NCI-H1105 treated with DMSO at 0.1 percent for 48 hours (cell line): ENCODE measurements at places on chromosomes 6 and 20.

- peak; percentile 7 for DNase-seq
Observed at GRCh38 chr6:67252663-67253062, 1382.4 kb upstream of the ADGRB3 start.

- DNase-seq: no peak
Observed at GRCh38 chr6:126188279-126188909, 151.5 kb upstream of the CENPW start.

DNA sequence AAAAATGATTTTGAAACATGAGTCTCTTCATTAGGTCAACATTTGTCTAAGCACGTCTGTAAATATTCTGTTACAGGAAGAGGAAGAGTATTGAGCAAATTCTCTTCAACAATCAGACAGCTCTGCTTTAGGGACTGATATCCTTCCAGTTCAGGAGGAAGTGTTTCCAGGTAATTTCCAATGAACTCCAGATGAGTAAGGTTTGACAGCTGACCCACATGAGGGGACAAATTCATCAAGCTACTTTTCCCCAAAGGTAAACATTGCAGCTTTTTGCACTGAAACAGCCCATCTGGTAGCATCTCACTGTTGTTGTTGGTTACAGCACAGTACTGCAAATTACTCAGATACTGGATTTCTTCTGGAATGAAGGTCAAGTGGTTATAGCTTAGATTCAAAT lies 18.1 kb downstream of the ENPP1 start:
- no peak for DNase-seq

DNA sequence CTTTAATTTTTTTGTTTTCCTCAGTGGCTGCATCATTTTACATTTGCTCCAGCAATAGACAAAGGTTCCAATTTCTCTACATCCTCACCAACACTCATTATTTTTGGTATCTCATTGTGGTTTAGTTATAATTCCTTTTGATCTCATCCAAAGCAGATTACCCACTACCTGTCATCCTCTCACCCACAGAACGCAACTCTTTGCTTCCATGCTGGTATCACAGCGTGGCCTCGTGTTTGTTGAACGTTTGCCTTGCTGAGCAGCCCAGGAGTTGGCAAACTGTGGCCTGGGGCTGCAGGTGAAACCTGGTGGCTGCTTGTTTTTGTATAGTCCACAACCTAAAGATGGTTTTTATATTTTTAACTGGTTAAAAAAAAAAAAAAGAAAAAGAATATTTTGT lies 181.9 kb downstream of the BCAS1 start:
- no peak for DNase-seq

GRCh38 chr6:163370464-163371117 lies 43.9 kb upstream of the QKI start:
- DNase-seq: no peak

DNA sequence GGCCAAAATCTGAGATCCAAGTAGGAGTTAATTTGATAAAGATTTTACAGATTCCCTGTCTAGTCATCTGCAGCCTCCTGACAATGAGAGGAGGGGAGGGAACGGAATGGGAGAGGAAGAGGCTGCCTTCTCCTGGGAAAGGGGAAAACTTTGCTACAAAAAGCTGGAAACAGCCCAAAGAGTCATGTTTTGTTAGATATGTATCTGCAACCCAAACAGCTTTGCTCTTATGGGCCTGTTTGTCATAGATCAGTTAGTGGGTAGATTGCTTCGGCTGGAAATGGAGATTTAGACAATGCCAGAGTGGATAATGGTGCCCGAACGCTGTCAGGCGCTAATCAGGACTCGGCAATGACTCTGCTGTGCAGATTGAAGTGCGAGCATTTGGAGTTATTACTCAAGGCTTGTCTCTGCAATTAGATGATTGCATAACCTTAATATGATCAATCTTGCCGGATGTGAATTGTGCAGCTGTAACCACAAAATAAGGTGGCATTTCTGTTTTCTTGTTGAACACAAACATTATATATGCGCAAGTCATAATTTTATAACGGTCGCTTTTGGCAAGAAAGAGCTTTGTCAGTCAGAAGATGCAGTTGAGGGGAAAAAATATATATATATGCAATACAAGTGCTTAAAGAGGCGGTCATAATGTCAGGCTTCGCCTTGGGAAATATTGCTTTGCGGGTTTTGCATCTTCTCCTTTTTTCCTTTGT lies 92.4 kb upstream of the MAFB start:
- no peak for DNase-seq

GRCh38 chr20:11912013-11912658 lies 5.6 kb upstream of the BTBD3 start:
- peak; percentile 13 for DNase-seq

GRCh38 chr6:151155095-151155494 lies 84.7 kb upstream of the AKAP12 start:
- no peak for DNase-seq

- no peak for DNase-seq
Observed at GRCh38 chr6:121247386-121247785, 86.9 kb downstream of the TBC1D32 start.

DNA sequence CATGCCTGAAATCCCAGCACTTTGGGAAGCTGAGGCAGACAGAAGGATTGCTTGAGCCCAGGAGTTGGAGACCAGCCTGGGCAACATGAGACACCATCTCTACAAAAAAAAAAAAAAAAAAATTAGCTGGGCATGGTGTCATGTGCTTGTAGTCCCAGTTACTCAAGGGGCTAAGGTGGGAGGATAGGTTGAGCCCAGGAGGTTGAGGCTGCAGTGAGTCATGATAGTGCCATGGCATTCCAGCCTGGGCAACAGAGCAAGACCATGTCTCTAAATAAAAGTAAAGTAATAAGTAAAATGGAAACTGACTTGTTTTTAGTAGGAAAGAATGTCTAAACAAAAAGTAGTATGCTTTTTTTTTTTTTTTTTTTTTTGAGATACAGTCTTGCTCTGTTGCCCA lies 240.7 kb downstream of the ARID1B start:
- no peak for DNase-seq

- no peak for DNase-seq
Observed at GRCh38 chr20:57713505-57713903, 3.7 kb upstream of the PMEPA1 start.

DNA sequence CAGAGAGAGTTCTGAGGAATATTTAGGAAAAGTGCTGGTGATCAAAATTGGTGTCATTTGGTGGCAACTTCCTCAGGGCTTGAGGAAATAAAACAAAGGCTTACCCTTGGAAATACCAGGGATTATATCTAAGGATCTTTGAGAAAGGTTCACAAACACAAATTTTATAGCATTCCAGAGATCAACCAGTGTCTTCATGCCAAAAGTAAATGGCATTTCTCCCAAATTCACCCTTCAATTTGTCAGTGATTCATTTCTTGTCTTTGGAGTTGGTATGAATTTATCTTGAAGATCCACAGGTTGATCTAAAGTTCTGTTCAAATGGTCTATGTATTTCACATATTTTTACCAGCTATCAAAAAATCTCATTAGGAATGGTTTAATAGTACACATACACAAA lies 181.5 kb downstream of the FUT9 start:
- DNase-seq: no peak

DNA sequence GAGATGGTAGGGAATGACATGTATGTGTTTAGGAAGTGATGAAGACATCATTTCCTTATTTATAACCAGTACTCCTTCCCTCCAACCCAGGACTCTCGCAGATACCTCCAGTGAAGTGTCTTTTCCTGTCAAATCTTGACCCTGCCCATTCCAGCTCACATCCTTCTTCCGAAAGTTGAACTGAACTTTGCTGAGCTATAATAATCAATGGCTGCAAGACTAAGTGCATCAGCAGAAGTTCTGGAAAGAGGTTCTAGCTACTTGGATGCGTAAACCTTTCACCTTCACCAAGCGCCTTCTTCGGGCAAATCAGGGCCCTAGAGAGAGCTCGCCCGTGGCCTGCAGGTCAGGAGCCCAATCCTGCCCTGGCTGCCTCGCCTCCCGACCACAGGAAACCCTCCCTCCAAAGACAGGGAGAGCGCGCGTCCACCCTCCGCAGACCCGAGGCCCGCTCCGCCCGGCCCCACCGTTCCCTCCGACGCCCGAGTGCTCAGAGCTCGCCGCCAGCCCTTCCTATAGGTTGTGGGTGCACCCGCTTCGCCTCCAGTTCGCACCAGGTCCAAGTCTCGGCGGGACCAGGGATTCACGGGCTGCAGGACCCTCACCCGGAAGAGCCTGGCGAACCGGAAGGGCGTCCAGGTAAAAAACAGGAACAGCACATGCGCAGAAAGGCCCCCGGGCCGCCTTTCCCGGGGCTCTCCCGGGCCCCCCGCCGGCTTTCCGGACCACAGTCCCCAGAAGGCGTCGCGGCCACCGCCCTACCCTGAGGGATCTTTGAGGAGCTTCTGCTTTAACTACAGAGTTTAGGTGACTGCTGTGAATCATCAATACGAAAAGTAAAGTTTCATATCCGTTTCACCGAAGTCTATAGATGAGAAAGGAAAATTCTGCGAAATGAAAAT lies at the start of gene ZNF334:
Gene ZNF334, minus strand, starts transcription at position 617 of the 902 bp plus-strand sequence. CDS start 1,457 bp downstream, outside the sequence.
- peak; percentile 88 for DNase-seq

DNA sequence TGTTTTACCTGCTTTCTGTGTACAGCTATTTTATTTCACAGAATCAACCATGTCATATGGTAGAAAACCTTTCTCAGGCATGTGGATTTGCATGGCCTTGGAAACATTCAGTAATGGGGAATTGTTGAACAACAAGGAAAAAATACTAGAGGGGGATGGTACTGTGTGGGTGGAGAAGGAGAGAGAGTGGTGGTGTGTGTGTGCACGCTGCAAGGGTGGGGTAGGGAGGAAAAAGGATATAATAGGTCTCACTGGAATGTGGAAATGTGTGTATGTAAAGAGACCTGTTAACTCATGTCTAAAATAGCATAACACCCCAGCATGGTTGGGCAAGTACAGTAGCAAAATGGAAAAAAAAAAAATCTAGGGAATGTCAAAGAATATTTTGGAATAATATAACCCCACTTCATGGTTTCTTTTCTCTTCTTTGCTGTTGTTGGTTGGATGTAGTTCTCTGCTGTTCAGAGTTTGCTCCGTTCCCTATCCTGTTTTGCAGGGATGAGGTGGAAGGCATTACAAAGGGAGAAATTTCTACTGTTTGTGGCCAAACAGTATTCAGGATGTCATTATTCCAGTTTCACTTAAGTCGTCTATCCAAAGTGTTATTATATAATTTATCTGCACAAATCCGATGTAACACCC lies 93.9 kb upstream of the CITED2 start:
- no peak for DNase-seq

DNA sequence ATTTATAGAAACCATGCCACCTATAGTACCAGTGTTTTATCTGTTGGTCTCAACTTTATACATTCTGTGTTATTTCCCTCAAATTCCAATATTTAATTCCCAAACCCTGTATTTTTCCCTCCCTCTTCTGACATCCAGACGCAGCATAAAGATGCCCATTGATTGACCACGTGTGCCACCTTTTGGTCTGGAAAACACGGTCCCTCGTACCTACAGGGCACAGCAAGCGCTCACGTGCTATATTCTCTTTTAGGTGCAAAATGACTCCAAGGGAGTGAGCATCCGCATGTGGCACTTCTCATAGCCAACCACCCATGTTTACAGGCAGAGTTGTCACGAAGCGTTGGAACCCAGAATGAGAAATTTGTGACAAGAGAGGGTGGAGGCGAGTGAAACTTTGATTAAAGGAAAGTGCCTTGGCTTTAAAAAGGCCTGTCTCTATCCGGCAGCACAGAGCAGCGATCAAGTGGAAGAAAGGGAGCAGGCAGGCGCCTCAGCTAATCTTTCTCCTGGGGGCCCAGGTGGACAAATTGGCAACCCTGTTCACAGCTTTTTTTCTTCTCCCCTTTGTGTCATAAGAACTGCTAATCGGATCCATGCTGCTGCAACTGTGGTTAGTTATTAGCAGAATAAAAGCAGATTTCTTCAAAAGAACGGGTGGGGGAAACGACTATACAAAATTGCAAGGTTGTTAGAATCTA lies 225.9 kb downstream of the TMEM242 start:
- no peak for DNase-seq

DNA sequence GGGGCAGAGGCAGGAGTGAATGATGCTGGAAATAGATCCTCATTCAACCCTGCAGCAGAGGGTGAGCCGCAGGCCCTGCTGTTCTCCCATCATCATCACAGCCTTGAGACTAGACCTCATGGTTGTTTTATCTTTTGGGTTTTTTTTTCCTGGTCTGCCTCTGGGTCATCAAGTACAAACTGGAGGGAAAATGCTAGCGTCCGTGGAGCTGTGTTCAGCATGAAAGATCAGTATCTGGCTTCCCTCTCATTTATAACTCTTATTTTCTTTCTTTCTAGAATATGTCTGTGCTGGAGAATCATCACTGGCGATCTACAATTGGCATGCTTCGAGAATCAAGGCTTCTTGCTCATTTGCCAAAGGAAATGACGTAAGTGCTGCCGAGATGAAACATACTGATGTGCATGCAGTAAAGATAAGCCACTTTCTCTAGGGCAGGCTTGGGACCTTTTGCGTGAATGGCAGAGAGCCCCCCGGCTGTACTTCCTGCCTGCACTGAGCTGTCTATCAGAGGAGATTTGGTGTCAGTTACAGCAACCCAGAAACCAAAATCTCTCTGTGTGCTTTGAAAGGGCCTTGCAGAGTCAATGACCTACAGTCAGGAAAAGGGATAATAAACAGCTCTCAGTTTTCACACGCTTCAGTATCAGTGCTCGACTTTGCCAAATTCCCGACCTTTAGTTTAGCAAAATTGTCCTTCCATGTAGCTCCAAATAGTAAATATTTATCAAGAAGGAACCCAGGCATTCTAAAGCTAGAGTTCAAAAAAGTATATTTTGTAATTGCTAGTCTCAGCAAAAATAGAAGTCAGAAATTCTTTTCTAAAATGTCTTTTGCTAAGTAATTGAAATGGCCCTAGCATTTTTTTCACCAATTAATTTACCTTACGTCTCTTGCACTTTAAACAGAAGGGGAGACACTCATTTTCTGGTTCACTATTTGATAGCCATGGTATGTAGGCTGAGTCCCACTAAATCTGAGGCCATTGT lies 76.3 kb downstream of the MTFR2 start:
- DNase-seq: no peak

DNA sequence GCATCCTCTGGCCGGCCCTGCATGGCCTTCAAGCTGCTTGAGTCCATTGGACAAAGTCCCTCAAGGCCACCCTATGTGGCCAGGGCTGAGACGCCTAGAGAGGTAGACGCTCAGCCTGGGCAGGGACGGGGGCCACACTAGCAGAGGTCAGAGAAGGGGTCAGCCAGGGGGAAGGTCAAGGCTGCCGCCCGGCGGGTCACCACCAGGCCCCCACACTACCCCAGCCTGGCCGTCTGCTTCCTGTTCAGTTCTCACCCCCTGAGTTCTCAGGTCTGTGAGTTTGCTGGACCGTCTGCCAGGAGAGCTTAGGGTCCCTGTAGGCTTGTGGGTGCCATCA lies 37.3 kb downstream of the NTSR1 start:
- no peak for DNase-seq

GRCh38 chr20:14178952-14179351 lies 158.5 kb downstream of the FLRT3 start:
- DNase-seq: no peak
